ELR (cell line): ENCODE measurements at places on chromosomes 1 and 21.

- no peak for DNase-seq
These were observed 11.3 kb downstream of the SSR2 start for GRCh38 chr1:156009404-156009803.

GRCh38 chr21:42861848-42862400 lies 17.4 kb downstream of the WDR4 start:
- no peak for DNase-seq

DNA sequence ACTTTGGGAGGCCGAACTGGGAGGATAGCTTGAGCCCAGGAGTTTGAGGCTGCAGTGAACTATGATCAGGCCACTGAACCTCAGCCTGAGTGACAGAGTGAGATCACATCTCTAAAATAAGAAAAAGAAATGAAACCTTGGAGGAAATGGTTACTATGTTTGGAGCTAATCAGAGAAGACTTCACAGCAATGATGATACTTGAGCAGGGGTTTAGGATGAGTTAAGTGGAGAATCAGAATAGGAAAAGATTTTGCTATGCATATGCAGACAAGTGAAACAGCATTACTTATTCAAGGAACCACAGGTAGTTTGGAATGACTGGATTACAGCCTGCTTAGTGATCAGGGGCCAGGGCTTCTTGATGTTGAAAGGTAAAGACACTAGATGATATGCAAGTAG lies 1.3 kb upstream of the CD5L start:
- DNase-seq = no peak

DNA sequence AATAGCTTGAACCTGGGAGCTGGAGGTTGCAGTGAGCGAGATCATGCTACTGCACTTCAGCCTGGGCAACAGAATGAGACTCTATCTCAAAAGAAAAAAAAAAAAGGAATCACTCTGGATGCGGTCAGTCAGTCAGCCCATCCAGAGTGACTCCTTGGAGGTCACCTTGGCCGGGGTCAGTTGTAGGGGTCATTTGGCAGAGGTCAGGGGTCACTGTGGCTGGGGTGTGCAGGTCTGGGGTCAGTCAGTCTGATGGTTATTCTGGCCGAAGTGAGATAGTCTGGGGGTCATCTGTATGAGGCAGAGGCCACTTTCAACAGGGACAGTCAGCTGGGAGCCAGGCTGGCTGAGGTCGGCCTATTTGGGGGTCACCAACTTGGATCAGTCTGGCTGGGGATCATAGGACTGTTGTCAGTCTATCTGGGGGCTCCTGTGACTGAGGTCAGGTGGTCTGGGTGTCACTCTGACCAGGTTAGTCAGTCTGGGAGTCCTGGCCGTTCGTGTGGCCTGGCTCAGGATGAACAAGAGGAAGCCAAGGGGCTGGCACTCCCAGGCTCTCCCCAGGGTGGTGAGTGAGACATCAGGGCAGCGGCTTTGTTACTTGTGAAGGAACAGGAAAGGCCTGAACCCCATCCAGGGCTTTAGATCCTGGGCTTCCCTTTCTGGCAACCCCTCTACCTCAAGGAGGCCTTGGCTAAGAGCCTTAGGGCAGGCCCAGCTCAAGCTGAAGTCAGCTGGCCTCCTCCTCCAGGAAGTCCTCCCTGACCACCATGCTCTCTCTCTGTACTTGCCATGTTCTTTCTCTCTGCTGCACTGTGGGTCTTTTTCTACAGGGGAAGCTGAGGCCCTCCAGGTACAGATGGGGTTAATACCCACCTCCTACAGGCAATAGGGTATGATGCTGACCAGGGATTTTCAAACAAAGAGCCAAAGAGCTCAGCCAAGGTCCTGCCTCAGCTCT lies 15.1 kb downstream of the PTPRU start:
- DNase-seq = no peak

GRCh38 chr1:6873298-6874015 lies 88.2 kb downstream of the CAMTA1 start:
- DNase-seq = no peak

DNA sequence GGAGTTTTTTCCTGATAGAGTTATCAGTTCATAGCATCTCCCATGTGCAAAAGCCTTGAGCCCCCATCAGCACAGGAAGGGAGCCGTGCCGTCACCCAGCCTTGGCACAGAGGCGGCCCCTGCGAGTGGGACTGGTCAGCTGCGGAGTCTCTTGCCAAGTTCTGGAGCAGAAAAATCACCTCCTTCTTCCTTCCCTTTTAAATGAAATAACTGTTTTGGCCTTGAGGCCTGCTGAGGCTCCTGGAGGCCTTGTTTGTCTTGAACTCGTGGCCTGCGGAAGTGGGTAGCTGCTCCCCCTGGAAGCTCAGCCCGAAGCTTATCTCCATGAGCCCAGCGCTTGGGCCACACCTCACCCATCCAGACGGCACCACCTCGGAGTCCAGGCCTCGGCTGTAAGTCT lies 145.7 kb upstream of the TMEM51 start:
- DNase-seq = no peak

GRCh38 chr1:215405211-215405610 lies 161.9 kb upstream of the KCTD3 start:
- DNase-seq = peak; percentile 71

DNA sequence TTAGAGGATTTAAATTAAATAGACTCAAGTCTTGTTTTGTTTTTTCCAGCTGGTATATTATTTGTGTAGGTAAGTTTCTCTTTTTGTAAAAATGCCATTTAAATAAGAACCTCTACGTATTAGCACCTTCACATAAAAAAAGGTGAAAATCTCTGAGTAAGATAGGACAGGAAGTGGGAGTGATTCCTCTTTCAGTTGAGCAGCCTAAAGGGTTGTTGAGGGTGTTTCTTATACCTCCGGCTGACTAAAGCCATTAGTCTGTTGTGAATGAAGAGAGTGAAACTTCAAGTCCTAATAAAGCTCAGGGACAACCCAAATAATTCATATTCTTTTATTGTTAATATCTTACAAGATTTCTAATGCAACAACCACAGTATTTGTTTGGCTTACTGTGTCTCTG lies 188.7 kb downstream of the CHRM3 start:
- no peak for DNase-seq

- no peak for DNase-seq
These were observed 11.0 kb downstream of the GSTM5 start for GRCh38 chr1:109722908-109723691.

DNA sequence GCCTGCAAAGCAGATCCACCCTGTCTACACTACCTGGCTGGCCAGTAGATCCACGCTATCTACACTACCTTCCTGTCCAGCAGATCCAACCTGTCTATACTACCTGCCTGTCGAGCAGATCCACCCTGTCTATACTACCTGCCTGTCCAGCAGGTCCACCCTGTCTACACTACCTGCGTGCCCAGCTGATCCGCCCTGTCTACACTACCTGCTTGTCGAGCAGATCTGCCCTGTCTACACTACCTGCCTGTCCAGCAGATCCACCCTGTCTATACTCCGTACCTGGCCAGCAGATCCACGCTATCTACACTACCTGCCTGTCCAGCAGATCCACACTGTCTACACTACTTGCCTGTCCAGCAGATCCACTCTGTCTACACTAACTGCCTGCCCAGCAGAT lies 102.8 kb upstream of the SAMD11 start:
- no peak for DNase-seq

DNA sequence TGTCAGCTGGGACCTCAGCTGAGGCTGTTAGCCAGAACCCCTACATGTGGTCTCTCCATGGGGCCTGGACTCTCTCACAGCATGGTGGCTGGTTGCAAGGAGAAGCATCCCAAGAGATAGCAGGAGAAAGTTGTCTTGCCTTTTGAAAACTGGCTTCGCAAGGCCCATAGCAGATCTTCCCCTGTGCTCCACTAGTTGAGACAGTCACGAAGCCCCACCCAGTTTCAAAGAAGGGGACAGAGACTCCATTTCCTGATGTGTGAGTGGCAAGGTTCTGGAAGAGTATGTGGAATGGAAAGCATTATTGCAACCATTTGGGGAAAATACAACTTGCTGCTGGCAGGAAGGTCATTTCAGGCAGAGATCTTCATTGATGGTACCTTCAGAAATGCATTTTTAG lies 7.5 kb upstream of the CSRP1 start:
- no peak for DNase-seq

DNA sequence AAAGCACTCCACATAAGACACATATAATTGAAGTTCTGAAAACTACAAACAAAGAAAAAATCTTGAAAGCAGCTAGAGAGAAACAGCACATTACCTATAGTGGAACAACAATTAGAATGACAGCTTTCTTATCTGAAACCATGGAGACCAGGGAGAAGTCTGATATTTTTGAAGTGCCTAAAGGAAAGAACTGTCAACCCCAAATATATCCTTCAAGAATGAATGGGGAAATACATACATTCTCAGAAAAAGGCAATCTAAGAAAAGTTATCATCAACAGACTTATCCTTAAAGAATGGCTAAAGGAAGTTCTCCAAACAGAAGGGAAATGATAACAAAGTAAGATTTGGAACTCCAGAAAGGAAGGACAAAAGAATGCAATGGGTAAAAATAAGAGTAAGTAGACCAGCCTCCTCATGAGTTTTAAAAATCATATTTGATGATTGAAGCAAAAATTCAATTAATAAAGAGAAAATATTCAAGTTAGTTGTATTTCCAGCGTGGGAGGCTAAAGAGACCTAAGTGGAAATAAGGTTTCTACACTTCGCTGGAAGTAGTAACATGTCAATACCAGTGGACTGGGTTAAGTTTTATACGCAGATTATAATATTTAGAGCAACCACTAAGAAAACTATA lies 170.8 kb upstream of the SAMSN1 start:
- DNase-seq = no peak

DNA sequence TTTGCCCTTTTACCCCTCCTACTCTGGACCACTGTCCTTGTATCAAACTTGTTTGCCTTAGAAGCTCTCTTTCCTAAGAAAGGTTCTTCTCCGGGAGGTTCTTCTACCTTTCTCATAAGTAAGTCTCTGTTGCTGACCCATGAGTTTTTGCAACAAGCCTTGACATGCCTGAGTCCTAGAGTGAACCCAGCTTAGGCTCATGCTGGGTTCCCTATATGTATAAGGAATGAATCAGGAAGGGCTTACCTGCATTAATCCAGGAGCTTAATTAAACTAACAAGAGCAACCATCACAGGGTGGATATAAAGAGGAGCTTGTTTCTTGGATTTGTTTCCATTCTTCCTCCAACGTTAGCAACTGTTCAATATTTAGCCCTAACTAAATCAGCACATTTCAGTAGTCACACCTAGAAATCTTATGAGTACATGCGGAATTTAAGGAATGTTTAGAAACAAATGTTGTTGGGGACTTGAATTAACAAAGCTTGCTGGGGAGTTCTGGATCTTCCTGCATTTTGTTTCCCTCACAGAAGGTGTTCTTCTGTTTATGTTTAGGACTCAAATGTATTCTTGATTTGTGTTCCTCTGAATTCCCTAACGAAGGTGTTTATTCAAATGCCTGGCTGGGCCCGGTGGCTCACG lies 64.3 kb upstream of the RAB3GAP2 start:
- DNase-seq = no peak

- DNase-seq = peak; percentile 57
These were observed 90.2 kb upstream of the NGF start for GRCh38 chr1:115428256-115428655.

DNA sequence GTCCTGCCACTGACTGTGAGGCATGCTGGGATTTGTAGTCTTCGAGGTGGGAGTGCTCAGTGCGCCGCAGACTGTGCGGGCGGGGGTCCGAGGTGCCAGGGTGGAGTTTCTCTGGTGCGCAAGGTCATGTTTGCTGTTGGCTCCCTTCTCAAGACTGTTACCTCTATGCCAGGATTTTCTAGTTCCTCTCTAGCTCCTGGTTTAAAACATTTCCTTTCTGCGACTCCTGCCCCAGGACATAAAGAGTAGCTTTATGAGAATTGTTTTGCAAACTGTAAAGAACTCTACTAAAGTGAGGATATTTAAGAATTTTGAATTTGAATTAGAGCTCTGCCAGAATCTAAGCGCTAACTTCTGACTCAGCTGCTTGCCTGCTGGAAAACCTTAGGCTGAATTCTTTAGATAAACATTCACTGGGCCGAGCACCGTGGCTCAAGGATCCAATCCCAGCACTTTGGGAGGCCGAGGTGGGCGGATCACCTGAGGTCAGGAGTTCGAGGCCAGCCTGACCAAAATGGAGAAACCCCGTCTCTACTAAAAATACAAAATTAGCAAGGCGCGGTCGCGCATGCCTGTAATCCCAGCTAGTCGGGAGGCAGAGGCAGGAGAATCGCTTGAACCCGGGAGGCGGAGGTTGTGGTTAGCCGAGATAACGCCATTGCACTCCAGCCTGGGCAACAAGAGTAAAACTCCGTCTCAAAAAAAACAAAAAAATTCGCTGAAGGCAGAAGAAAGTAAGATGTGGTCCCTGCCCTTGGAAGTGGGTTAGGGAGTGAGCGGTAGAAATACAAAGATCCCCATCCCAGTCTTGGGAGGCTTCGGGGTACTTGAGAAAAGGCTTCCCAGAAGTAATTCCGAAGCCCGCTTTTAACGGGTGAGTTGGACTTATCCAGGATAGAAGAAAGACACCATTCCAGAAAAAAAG lies 992 bp upstream of the USP48 start:
- peak; percentile 73 for DNase-seq

DNA sequence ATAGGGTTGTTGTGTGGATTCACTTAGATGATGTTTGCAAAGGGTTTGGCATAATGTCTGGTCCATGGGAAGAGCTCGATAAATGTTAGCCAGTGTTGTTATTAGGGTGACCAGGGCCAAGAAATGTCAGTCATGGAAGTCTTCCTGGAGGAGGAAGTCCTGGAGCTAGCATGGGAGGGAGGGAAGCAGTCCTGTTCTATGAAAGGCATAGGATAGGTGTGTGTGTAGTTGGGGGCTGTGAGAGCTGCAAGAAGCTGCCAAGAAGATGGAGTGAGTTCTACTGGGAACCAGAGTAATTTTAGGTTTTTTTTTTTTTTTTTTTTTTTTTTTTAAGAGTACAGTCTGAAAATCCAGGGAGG lies 4.7 kb downstream of the LGR6 start:
- no peak for DNase-seq

DNA sequence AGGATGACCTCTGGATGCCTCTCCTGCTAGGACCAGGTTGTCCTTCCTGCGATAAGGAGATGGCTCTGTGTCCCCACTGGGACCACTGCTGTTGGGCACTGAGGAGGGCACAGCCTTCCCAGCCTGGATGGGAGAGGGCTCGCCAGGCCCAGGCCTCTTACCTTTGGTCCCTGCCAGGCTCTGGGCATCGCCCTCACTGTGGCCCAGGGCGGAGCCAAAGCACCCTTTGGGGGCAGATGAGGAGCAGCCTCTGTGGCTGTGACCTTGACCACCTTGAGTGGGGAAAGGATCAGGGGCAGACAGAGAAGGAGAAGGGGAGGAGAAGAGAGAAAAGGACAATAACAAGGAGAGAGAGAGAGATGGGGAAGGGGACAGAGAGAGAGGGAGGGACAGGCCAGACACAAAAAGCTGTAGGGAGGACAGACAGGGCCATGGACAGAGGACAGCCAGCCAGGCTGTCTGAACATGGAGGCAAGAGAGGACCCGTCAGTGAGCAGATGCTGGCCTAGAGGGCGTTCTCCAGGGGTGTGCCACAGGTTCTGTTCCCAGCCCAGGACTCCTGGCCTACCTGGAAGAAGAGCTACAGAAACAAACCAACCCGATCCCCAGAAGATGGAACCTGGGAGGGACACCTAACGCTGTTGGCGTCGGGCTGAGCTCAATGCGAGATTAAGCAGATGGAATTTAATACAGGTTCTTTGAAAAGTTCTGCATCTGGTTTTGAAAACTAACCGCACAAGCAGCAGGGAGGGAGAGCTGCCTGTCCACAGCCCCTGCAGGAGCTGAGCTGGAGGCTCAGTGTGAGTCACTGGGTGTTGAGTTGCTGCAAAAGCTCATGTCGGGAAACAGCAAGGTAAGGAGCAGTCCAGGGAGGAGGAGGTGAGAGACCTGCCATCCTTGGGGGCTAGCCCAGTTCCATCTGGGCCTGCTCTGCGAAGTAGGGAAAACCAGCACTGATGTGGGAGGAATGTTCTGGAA lies 262.1 kb downstream of the PTPRU start:
- peak; percentile 29 for DNase-seq
